ENCODE measurements at places on chromosomes 12 and 14.
A peak's percentile ranks its signal among the peaks of the same experiment; 100 is the strongest.

DNA sequence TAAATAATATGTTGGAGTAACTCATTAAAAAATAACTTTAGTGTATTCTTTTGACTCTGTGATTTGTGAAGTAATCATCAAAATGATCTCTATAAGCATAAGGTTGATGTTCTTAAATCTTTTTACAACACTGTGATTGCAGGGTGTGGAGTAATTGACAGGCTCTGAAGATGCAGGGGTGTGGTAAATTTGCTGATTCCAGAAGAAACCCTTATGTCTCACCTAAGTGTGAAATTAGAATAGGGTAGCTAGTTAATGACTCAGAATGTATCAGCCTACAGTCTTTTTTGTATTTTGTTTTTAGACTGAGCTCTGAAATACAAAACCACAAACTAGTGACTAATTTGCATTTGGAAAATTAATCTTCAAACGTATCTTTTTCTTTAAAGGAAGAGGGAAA is 5.9 kb downstream of the PRPF39 start:
- no peak for DNase-seq

DNA sequence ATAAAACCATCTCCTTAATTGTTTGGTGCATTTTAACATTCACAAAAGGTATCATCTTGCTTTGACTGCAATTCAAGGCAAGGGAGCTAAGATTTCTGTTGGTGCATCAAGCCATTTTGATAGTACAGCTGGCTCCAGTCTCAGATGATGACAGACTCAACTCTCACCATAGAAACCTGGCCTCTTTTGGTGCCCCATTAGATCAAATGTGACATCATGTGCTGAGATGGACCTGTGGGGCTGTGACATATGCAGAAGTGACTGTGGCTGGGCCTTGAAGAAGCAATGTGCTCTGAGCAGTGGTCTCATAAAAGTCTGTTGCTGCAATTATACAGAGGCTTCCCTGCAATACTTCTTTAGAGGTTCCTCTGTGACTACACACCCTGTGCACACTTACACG is 88.4 kb downstream of the SLC2A13 start:
- no peak for DNase-seq

DNA sequence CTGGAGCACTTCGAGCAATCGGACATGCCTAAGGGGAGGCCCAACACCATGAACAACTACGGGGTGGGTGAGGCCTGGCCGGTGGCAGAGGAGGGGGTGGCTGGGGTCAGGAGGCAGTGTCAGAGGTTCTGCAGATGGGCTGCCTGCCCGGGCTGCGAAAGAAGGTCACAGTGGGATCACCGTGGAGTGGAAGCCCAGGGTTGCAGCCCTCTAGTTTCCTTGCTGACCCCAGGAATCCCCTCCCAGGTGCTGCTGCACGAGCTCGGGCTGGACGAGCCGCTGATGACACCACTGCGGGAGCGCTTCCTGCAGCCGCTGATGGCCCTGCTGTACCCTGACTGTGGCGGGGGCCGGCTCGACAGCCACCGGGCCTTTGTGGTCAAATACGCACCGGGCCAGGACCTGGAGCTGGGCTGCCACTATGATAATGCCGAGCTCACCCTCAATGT is 1.9 kb upstream of the ARL6IP4 start:
- no peak for DNase-seq

GRCh38 chr14:51059032-51059431 is 35.9 kb downstream of the TRIM9 start:
- no peak for DNase-seq

GRCh38 chr12:10196210-10196609 is 16.5 kb upstream of the GABARAPL1 start:
- no peak for DNase-seq

DNA sequence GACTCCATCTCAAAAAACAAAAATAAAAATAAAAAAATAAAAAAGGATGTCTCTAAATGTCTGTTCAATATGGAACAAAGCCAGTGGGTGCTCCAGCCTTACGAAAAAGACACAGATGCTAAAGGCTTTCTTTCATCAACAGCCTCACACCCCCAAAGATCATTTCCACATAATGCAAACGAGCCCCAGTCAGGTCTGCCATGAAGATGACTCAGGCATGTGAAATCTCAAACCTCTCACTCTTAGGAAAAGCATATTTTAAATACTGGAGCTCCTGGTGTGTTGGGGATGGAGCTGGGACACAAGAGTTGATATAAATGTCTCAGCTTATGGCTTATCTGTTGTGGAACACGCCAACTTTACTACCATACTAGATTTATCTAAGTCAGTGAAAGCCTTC is 49.9 kb upstream of the PLXNC1 start:
- DNase-seq, result no peak

GRCh38 chr12:77842430-77842829 is 11.7 kb downstream of the NAV3 start:
- DNase-seq, result no peak

GRCh38 chr14:72796935-72797334 is 97.0 kb downstream of the DPF3 start:
- DNase-seq, result no peak

GRCh38 chr14:24080888-24081738 is 9.8 kb downstream of the CPNE6 start:
- DNase-seq, result peak; percentile 25

- peak; percentile 32 for DNase-seq
These were observed 29.8 kb downstream of the CALM1 start for GRCh38 chr14:90426663-90427062.

- no peak for DNase-seq
These were observed 278.9 kb upstream of the GARIN2 start for GRCh38 chr14:66910311-66910840.

GRCh38 chr12:106733660-106734059 is 40.8 kb upstream of the RIC8B start:
- DNase-seq, result no peak

GRCh38 chr12:128727461-128727860 is 96.3 kb downstream of the SLC15A4 start:
- no peak for DNase-seq
